Gastrocnemius medialis (tissue), 4 donors: ENCODE measurements at places on chromosomes 2 and 18. TPM values are rescaled to one million over a fixed set of nuclear protein-coding genes. Genes with fewer than 3 reads are reported as not detected.

Gene BCL11A
- 0.04 TPM for total RNA-seq

Gene SH3RF3
- 2.8 TPM for total RNA-seq

Gene HOXD4
- total RNA-seq, result not detected

Gene GYPC
- total RNA-seq, result 82.0 TPM

Gene ZBTB7C
- total RNA-seq, result 0.53 TPM

Gene UGT1A4
- 0.51 TPM for total RNA-seq

DNA sequence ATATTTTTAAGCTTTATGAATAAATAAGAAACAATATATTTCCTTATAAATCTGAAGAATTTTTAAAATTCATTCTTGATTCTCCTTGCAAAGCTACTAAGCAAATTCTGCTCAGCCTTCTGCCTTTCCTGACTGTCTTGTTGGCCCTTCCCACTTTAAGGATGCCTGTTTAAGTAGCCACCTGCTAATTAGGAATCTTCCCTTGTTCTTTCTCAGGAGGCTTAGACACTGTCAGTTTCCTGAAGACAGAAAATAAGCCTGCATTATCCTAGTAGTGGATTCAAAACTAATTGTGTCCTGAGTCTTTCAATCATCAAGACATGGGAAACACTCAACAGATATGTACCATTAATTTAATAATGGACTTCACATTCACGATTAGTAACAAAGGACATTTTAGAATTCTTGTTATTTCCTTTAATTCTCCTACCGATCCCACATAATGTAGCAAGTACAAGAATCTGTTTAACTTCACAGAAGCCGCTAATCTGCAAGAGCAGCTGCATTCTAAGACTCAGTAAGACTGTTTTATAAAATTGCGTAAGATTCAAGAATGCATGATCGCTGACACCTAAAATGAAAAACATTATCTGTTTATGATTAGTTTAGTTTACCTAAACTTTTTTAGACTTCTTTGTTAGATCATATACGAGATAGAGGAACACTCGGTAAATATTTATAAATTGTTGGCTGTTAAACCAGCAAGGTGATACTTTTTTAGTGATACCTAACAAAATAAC, 445.4 kb upstream of the DSEL start:
- H3K27me3 ChIP-seq, result no peaks in the 10 kb centered on the region
- no peak overlapping the region for H3K27ac ChIP-seq
- no peak overlapping the region for H3K4me3 ChIP-seq
- H3K36me3 ChIP-seq, result no peaks in the 10 kb centered on the region

DNA sequence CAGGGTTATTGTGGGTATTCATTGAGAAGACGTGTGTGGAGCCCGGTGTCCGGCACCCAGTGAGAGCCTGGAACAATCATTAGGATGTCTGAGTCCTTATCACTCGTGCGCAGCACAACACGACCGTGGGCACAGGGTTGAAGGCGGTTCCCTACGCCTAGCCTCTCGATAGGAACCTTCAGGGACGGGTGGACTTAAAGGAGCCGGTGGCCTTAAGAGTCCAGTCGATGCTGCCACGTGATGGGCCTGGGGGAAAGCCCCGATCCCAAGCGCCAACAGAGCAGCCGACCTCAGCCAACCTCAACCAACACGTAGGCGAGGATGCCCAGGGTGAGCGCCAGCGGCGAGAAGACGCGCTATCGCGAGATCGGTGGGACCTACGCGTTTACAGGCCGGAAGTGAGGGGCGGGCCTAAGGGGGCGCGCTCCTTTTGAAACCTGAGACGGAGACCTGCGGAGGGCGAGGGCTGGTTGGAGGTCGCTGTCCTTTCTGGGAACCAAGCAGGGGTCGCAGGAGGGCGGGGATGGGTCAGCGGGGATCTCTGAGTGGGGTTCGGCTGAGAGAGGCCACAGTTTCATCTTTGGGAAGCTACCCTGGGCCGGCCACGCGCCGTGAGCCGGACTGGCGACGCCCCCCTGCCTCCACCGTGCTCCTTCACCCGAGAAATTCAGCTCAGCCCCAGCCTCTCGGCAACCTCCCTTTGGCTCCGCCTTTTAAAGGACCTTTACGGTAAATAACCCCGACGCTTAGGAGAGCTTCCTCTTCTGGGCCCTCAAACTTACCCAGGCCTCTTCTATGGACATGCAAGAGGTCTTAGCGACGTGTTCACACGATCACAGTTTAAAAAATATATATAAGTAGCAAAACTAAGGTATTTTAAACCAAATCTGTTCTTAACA, 28.3 kb downstream of the WNT10A start:
- DNase-seq, result peak; percentile 61
- H3K36me3 ChIP-seq, result no peaks in the 10 kb centered on the region
- peak overlapping the region; percentile 65 for H3K4me3 ChIP-seq
- H3K27me3 ChIP-seq, result no peaks in the 10 kb centered on the region

GRCh38 chr2:105488285-105488684, 89.4 kb upstream of the FHL2 start:
- peak; percentile 78 for DNase-seq
- no peak overlapping the region for H3K4me3 ChIP-seq
- H3K27me3 ChIP-seq, result peaks cover 2% of the 10 kb centered on the region
- peak overlapping the region; percentile 80 for H3K27ac ChIP-seq
- peaks cover 24% of the 10 kb centered on the region for H3K4me1 ChIP-seq
- H3K36me3 ChIP-seq, result no peaks in the 10 kb centered on the region

DNA sequence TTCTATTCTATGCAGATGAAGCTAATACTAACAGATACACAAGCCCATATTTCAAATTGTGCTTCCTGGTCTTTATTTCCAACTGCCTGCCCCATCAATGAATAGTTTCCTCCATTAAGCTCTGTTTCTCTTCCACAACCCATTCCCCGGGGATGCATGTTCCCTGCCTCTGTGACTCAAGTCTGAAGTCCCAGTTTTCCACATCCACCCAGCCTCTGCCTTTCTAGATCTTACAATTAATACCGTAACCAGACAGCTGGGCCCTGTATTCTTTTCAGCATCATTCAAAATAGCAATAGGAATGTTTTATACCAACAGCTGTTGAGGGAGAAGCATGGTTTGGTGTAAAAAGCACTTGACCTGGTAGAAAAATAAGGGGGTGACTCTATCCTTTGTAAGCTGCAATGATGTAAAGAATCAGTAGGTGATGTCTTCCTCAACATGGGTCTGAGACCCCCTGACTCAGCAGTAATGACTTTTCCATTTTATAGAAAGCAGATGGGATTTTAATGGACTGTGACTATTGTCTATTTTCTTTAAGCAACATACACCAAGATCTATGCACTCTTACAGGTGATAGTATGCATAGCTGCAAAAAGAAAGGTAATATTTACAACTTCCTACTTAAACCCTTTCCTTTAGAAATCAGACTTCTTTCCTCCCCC, 46.1 kb upstream of the DAPL1 start:
- DNase-seq, result no peak
- no peak overlapping the region for H3K27ac ChIP-seq
- H3K27me3 ChIP-seq, result no peaks in the 10 kb centered on the region
- H3K36me3 ChIP-seq, result no peaks in the 10 kb centered on the region

- H3K27me3 ChIP-seq, result no peaks in the 10 kb centered on the region
- H3K4me3 ChIP-seq, result no peak overlapping the region
- H3K27ac ChIP-seq, result no peak overlapping the region
- H3K4me1 ChIP-seq, result peaks cover 9% of the 10 kb centered on the region
Measured at GRCh38 chr2:196291426-196291825, 120.0 kb upstream of the STK17B start.

DNA sequence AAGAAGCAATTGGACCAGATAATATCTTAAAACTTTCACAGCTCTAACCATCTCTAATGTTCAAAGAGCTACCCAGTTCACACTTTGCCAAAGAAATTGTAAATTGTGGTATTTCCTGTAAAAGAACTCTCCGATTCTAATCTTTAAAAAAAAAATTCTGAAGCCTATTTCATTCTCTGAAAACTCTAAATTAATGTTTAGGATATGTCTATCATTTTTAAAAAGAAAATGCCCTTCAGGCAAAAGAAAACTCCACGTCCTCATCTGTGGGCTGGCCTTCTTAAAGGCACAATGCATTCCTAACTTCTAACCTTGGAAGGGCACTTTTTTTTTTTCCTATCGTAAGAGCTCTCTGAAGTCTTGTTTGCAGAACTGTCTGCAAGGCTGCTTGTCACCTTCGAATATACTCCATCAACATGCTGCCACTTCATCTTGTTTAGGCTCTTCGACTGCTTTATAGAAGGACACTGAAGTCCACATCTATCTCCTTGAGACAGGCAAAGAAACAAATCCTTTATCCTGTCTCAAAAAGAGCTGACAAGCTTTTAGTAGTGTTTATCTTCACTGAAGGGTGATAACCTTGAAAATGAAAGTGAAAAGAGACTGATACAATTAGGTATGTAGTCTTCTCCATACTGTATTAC, 124.3 kb upstream of the SLC39A10 start:
- no peak overlapping the region for H3K27ac ChIP-seq
- H3K27me3 ChIP-seq, result no peaks in the 10 kb centered on the region
- no peak for DNase-seq
- no peaks in the 10 kb centered on the region for H3K36me3 ChIP-seq
- H3K4me1 ChIP-seq, result peaks cover 4% of the 10 kb centered on the region

DNA sequence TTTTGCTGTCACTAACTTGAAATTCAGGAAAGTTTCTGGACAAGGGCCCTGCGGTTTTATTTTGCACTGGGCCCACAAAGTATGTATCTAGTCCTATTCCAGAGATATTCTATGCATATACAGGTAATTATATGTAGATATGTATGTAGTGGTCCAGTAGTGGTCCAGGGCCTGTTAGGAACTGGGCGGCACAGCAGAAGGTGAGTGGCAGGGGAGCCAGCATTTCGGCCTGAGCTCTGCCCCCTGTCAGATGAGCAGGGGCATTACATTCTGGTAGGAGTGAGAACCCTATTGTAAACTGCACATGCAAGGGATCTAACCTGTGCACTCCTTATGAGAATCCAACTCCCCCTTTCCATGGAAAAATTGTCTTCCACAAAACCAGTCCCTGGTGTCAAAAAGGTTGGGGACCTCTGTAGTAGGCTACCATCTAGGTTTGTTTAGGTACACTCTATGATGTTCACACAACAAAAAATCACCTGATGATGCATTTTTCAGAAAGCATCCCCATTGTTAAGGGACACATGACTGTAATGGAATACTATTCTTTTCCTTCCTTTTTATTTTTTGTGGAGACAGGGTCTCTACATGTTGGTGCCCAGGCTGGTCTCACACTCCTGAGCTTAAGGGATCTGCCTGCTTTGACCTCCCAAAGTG, 2.8 kb upstream of the PPP4R3B start:
- H3K27ac ChIP-seq, result no peak overlapping the region
- no peak overlapping the region for H3K4me3 ChIP-seq
- H3K36me3 ChIP-seq, result no peaks in the 10 kb centered on the region

- H3K4me1 ChIP-seq, result peaks cover 8% of the 10 kb centered on the region
- no peak overlapping the region for H3K4me3 ChIP-seq
- H3K27me3 ChIP-seq, result no peaks in the 10 kb centered on the region
- H3K27ac ChIP-seq, result no peak overlapping the region
- no peak for DNase-seq
- no peaks in the 10 kb centered on the region for H3K36me3 ChIP-seq
Measured at GRCh38 chr18:3056311-3056710, 43.4 kb upstream of the LPIN2 start.

DNA sequence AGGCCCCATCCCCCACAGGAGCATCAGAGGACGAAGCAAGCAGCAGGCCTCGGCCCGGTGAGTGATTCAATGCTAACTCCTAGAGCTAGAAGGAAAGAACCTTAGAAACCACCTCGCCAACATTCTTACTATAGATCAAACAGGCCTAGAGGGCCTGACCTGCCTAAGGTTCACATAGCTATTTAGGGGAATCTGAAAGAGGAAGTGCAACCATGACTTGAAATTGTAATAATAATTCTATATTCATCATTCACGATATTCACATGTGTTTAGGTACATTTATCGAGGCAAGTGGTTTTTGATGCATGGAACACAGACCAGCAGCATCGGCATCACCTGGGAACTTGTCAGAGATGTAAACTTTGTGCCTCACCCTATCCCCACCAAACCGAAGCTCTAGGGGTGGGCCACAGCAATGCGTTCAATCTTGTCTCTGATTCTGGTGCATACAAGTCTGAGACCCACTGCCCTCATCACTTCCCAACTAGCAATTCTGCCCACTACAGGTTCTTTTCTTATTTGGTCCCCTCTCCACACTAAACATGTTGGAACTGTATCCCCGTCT, 78.0 kb upstream of the DNMT3A start:
- H3K27ac ChIP-seq, result no peak overlapping the region
- DNase-seq, result no peak
- no peaks in the 10 kb centered on the region for H3K4me1 ChIP-seq
- no peaks in the 10 kb centered on the region for H3K27me3 ChIP-seq
- H3K36me3 ChIP-seq, result no peaks in the 10 kb centered on the region

GRCh38 chr18:12770469-12771219, 67.8 kb downstream of the PSMG2 start:
- H3K27ac ChIP-seq, result no peak overlapping the region
- no peaks in the 10 kb centered on the region for H3K36me3 ChIP-seq
- no peak overlapping the region for H3K4me3 ChIP-seq
- no peaks in the 10 kb centered on the region for H3K27me3 ChIP-seq

- no peak for DNase-seq
- no peaks in the 10 kb centered on the region for H3K36me3 ChIP-seq
- H3K4me3 ChIP-seq, result no peak overlapping the region
- no peaks in the 10 kb centered on the region for H3K4me1 ChIP-seq
Measured at GRCh38 chr2:128438091-128438490, 119.4 kb upstream of the HS6ST1 start.
